ENCODE measurements at places on chromosomes 12 and 14.

DNA sequence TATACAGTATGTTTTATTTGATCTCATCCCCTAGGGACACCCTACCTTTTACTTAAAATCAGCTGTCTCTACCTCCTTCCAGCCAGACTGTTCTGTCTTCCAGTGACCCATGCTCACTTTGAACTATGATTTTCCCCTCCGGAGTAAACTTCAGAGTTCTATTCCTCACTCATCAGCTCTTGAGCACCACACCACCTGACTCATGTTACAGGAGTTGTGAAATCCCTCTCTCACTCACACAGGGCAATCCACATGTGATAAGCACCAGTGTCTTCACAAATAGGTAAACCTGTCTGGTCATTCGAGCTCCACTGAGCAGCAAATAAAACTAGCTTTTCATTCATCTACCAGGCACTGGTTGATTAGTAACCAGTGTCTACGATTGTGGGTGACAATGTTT is 177.3 kb upstream of the BMP4 start:
- no peak for DNase-seq

DNA sequence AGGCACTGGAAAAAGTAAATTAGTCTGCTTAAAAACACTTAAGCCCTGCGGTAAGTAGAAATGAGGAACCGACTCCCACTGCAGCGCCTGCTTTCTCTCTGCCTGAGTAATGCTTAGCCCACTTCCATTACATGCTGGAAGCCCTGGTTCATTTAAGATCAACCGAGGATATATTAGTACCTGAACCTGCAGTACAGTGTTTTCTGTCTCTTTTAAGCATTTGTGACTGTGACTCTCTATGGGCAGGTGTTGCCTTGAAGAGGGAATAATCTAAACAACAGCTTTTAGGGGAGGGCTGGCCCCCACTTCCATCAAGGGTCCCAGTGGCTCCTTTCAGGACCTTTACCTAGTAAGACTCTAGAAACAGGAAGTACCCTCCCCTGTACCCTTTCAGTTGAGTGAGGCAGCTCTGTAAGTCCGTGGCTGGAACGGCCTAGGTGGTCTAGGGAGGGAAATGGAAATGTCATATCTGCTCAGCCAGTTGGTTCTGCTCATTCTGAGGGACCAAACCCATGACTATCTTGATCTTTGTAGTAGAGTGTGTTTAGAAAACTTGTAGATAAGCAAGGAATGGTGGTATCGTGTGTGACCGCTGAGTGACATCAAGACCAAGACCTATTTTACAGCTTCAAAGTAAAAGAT is 56.2 kb downstream of the FNTB start:
- no peak for DNase-seq

GRCh38 chr12:96045566-96045965 is 10.2 kb upstream of the LTA4H start:
- DNase-seq, result no peak

GRCh38 chr12:100044266-100044665 is 59.5 kb upstream of the ANKS1B start:
- no peak for DNase-seq

- DNase-seq, result no peak
These were observed 171.6 kb downstream of the DPF3 start for GRCh38 chr14:72722201-72722785.

- DNase-seq, result no peak
These were observed 45.0 kb upstream of the NUAK1 start for GRCh38 chr12:106183735-106184134.

DNA sequence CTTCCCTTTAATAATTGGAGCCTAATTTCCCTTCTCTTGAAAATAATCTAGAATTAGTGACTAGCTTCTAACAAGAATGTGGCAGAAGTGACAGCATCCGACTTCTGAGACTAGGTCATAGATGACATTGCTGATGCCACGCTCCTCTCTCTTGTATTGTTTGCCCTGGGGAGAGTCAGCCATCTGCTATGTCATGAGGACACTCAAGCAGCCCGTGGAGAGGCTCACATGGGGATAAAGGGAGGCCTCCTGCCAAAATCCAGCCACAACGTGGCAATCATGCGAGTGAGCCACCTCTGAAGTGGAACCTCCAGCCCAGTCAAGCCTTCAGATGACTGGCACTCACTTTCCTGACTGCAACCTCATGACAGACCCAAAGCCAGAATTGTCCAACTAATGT is 54.2 kb upstream of the LRRK2 start:
- DNase-seq, result no peak

GRCh38 chr14:102055181-102055901 is 31.5 kb downstream of the HSP90AA1 start:
- DNase-seq, result no peak

GRCh38 chr12:126949558-126949957 is 1317.4 kb upstream of the TMEM132C start:
- no peak for DNase-seq

DNA sequence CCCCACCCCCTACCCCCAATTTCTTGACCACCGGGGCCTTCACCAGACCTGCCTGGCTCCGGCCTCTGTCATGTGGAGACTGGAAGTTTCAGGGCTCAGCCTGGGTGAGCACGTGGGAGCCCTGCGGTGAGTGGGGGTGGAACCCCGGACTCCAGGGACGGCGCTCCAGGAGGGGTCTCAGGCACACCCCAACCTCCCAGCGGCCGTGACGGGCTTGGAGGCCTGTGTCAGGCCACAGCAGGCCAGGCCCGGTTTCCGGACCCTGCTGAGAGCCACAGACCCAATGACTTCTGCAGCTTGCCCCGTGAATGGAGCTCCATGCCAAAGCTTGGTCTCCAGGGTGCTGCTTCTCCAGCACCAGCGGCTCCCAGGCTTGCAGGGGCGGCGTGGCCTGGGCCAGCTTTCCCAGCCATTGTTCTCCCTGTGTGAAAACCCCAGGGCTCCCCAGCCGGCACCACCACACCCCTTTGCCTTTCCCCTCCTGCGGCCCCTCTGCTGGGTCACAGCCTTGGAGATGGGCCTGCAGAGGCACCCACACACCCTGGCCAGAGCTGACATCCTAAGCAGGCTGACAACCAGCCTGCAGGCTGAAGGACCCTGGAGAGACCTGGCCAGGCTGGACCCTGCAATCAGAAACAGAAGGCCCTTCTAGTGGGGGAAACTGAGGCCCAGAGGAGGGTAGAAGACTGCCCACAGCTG is 186.2 kb upstream of the C14orf180 start:
- DNase-seq, result no peak

GRCh38 chr12:114968727-114969126 is 284.8 kb upstream of the TBX3 start:
- DNase-seq, result no peak

GRCh38 chr12:49636574-49636973 is 13.2 kb downstream of the PRPF40B start:
- no peak for DNase-seq

DNA sequence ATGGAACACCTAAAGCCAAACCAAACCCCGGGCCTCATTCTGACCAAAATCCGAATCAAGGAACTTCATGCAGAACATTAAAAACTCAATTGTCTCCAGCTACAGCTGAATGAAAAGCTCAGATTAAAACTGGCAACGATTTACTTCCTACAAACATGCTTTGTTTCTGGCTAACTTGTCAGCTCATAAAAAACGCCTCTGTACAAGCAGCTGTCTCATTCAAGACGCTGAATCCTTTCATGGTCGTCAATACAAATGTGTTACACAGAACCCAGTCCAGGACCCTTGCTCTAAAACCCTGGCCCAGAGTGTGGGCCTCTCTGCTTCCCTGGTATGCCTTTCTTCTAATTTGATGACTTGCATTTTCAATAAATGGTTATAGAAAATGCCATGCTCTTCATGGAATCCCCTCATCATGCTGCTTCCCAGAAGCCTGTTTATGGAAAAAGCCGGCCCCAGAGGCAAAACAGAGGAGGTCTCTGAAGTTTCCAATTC is 183.1 kb downstream of the PHLDA1 start:
- DNase-seq, result no peak

DNA sequence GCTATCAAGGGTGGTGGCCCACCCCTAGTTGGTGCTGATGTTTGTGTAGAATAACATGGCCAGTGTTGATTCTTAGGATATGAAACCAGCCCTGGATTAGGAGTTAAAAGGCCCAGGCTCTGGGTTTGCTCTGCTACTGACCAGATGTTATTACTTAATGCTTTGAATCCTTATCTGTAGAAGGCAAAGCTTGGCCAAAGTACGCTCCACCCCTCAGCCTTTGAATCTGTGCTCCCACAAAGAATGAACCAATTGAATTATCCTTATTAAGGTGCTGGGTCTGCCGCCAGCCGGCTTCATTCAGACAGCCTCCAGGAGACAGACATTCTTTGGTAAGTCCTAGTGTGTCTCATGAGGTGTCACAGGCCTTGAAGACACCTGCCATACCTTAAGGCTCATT is 41.8 kb downstream of the AKAP3 start:
- DNase-seq, result no peak

- no peak for DNase-seq
These were observed 135.2 kb upstream of the SLC38A2 start for GRCh38 chr12:46507766-46508165.

GRCh38 chr12:25197608-25198007 is 2.6 kb downstream of the ETFRF1 start:
- DNase-seq, result no peak

GRCh38 chr14:80313806-80314205 is 102.5 kb upstream of the DIO2 start:
- DNase-seq, result no peak

DNA sequence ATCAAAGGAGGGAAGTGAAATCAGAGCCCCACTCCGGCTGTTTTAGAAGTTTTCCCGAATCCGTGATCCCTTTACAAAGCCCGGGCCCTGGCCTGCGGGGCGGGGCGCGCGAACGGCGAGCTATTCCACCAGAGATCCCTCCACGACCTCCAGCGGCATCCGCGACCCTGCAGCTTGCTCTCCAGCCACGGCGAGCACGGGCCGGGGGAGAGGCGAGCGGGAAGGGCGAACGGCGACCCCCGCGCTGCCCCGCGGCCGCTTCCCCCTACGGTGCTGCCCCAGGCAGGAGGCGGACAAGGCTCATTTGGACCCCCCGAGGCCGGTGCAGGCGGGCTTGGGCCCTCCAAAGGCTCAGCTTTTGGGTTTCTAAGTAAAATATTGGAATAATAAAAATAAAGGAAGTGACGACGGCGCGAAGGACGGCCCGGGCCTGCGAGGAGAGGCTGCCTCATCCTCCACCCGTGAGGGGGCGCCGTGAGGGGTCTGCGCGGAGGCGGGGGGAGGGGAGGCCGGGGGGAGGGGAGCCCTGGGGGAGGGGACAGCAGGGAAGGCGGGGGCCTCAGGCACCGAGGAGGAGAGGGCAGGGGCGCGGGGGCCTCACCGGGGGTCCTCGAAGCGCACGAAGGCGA is 613 bp downstream of the SRSF9 start:
- DNase-seq, result peak; percentile 61

DNA sequence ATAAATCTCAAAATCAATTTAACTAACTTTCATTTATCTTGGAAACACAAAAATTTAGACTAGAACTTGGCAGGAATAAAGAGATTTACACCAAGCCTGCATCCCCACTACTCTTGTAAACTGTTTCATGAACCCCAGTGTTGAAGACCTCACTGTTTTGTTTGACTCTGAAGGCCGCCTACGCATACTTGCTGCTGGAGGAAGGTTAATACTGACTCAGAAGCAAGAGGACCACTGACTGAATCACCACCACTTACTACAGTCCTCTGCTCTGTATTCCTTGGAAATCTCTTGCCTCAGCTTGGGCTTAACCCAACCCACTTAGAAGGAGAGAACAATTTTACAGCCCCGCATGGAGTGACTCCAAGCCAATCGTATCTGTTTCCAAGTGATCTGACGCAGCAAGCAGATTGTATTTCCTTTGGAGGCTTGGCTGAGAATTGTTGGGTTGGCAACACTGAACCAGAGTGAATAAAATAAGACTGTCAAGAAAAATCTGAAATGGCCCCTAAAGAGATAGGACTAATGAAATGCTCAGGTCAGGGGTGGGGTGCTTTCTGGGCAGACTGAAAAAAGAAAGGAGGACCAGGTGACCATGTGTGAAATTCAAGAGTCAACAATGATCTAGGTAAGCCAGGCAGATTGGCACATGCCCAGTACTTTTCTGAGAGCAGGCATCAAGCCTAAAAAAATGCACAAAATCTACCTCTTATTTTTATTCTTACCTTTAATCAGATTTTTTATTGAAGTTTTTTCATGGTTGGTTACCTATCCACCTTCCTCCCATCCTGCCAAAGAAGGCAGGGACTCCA is 248.6 kb downstream of the ZFP36L1 start:
- DNase-seq, result no peak

- no peak for DNase-seq
These were observed 7.3 kb downstream of the KRT73 start for GRCh38 chr12:52611080-52611468.

- DNase-seq, result no peak
These were observed 1542.6 kb downstream of the AACS start for GRCh38 chr12:126607867-126608266.

DNA sequence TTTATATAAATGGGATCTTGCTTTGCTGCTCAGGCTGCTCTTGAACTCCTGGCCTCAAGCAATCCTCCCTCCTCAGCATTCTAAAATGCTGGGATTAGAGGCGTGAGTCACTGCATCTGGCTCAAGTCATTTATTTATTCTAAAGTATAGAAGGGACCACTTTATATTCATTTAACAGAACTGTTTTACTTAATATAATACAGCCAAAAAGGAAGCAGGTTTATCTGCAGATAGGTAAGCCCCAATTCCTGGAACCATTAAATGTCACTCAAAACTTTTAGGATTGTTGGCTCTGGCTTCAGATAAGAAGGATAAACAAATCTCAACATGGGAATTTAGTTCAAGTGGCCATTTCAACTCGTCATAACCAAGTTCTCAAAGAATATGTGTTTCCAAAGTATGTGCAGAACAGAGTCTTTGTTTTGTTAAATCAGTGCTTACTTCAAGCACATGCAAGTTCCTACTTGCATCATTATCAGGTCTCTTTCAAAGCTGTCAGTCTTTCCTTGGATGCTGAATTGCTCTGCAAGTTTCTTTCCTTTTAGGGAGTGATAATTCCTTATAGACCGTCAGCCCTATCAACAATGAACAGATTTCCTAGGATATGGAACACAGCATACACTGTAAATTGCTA is 60.4 kb downstream of the KITLG start:
- no peak for DNase-seq

GRCh38 chr12:115267891-115268290 is 583.9 kb upstream of the TBX3 start:
- DNase-seq, result no peak

DNA sequence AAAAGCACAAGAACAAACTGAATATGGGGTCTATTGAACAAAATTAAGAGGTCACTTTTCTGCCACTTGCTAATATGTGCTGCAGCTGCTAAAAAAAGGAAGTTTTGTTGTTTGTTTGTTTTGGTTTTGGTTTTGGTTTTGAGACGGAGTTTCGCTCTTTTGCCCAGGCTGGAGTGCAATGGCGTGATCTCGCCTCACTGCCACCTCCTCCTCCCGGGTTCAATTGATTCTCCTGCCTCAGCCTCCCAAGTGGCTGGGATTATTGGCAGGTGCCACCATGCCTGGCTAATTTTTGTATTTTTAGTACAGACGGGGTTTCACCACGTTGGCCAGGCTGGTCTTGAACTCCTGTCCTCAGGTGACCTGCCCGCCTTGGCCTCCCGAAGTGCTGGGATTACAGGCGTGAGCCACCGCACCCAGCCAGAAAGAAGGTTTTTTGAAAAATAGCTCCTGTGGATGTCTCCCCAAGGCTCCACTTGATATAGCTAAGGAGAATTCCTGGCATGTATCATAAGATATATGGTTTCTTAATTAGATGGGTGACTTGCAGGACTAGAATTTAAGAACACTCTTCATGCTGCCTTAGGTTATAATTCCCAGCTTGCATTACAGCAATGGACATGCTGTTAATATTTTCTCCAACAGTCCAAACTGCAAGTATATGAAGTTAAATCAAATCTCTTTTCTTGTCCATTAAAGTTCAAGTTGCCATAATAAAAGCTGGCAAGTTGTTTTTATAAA is 237.6 kb upstream of the AMIGO2 start:
- no peak for DNase-seq

GRCh38 chr14:54490445-54491175 is 1.8 kb upstream of the GMFB start:
- no peak for DNase-seq

All from cerebellum (tissue), 4 donors.